ENCODE measurements at places on chromosomes 16 and 17.

- no peak for DNase-seq
Measured at GRCh38 chr17:82926716-82927115, 86.9 kb upstream of the ZNF750 start.

- DNase-seq = peak; percentile 95
Measured at GRCh38 chr17:38730526-38731379, 612 bp downstream of the CISD3 start.

GRCh38 chr16:87246269-87247065 lies 70.7 kb downstream of the C16orf95 start:
- no peak for DNase-seq

DNA sequence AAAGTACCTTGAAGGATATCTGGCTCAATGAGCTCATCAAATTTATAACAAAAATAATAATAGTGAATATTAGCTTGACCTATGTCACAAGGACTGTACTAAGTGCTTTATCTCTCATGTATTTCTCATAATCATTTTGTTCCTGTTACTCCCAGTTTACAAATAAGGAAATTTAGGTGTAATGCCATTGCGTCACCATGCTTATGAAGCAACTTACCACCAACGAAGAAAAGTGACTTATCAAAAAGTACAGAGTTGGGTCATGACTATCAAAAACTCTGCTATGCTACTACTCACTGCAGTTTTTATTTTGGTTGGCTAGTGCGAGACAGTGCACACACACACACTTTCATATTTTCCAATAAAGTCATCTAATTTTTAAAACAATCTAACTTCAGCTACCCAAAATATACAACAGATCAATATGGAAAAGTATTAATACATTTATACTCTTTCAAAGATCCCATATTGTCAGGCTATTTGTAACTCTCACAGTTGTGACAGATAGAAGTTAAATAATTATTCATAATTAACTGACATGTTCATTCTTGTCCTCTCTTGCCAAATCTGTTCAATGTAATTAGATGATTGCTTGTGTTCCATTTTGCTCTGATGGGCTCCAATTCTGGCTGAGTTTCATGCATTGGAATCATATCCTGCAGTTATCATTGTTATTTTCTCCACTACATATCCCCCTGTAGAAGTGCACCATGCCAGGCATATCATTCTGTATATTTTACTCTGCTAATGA lies 119.4 kb downstream of the KCNJ2 start:
- DNase-seq = no peak

- DNase-seq = no peak
Measured at GRCh38 chr16:8858994-8859912, 9.6 kb downstream of the CARHSP1 start.

DNA sequence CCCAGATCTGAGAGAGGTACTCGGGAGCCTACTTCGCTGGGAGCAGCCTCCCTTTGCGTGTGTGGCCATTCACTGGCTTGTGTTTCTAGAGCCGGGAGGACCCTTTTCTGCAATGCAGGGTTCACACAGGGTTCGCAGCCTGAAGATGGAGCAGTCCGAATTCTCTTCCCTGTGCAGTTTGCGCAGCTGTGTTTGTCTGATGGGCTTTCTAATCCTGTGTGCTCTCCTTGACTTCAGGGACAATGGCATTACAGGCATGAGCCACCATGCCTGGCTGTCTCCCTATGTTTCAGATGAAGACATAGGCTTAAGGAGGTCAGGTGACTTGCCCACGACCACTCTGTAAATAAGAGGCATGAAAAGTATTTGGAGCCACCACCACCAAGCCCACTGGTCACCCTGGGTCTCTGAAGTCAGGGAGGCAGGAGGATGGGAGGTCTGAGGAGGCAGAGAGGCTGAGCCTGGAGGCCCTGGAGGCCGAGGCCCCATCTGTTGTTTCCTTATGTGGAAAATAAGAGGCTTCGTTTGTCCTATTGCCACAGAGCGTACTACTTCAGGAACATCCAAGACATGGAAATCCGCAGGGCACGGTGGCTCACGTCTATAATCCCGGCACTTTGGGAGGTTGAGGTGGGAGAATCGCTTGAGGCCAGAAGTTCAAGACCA lies 5.0 kb upstream of the STH start:
- DNase-seq = no peak

- DNase-seq = peak; percentile 75
Measured at GRCh38 chr17:40548982-40549685, 16.1 kb downstream of the CCR7 start.

- DNase-seq = no peak
Measured at GRCh38 chr17:45867171-45867570, 22.5 kb downstream of the SPPL2C start.

DNA sequence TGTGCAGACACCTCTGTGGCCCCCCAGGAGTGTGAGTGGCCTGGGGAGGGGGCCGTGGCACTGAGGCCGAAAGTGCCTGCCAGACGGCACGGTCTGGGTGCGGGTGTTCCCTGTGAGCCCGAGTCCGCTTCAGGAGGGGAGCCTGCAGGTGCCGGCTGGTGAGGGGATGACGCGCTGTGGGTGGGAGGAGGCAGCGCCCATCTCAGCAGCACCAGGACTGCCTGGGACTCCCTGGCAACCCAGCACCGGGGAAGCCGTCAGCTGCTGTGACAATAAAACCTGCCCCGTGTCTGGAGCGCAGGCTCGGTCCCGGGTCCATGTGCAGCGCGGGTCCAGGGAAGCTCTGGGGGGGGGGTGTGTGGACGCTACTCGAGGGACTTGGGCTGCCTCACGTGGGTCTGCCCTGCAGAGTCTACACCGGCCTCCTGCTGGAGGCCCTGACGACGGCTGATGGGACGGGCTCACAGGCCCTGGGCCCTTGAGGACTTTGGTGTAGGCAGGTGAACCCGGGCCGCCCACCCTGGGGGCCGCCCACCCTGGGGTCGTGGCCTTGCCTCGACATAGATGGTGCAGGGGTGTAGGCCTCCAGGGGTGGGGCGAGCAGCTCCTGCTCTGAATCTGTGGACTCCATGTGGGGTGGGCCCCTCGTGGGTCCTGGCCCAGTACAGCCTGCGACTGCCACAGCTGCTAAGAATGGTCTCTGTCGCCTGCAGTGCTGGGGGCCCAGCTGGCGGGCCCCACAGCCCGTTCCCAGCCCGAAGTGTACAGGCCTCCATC lies 5.9 kb upstream of the RAB40C start:
- DNase-seq = no peak

GRCh38 chr17:19487024-19487600 lies 46.5 kb upstream of the SLC47A1 start:
- DNase-seq = no peak

- no peak for DNase-seq
Measured at GRCh38 chr17:16920628-16921020, 51.3 kb downstream of the TNFRSF13B start.

DNA sequence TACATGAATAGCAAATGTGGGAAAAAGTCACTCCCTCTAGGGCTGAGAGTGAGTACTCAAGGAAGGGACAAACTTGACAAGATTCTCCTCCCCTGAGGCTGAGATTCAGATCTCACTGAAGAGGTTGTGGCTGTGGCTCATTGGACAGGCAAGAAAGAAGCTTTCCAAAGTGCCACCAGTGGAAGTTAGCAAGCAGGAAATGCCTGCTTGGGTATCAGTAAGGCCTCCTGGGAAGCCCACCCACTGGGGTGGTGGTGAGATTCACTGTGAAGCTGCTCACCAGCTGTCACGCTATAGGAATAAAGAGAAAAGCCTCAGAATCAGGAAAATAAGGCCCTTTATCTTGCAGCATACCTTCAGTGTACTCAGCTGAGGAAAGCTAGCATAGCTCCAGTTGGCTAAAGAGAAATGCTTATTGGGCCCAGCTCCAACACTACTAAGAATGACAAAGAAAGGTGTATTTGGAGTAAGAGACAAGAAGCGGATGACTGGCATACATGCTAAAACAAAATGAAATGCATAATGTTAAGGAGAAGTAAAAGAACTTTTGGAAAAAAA lies 274.4 kb upstream of the TOM1L1 start:
- DNase-seq = no peak

GRCh38 chr16:84532855-84533486 lies 28.5 kb upstream of the MEAK7 start:
- no peak for DNase-seq

GRCh38 chr17:1759529-1759928 lies 2.3 kb upstream of the SERPINF1 start:
- DNase-seq = no peak

DNA sequence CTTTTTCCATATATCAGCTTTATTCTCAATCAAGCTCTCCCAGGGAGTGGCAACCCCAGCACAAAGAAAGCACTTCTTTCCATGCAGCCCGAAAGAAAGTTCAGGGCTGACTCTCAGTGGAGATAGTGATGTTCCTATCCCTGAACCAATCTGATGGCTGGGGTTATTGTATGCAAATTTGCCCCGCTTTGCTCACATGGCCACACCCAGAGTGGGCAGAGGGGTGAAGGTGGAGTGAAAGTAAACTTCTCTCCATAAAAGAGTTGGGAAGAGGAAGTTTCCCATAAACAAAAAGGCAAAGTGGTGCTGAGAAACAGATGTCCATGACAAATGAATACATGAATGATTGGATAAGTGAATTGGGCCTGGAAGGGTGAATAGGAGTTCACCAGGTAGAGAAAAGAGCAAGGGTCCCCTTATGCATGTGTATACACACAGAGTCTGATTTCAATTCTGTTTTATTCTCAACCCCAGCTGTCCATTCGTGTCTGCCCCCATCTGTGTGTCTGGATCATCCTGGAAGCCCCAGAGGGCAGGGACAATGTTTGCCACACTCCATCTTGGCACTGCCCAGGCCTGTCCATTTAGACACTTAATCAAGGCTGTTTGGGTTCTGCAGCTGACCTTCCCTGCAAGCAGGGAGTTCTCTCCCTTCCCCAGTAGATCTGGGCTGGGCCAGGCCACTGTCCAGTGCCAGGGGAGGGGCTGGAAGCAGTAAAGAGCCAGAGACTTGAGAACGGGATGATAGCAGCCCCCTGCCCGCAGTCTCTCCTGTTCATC lies 14.1 kb upstream of the NGFR start:
- DNase-seq = no peak

GRCh38 chr16:20899071-20899470 lies 1.1 kb downstream of the DCUN1D3 start:
- peak; percentile 34 for DNase-seq

DNA sequence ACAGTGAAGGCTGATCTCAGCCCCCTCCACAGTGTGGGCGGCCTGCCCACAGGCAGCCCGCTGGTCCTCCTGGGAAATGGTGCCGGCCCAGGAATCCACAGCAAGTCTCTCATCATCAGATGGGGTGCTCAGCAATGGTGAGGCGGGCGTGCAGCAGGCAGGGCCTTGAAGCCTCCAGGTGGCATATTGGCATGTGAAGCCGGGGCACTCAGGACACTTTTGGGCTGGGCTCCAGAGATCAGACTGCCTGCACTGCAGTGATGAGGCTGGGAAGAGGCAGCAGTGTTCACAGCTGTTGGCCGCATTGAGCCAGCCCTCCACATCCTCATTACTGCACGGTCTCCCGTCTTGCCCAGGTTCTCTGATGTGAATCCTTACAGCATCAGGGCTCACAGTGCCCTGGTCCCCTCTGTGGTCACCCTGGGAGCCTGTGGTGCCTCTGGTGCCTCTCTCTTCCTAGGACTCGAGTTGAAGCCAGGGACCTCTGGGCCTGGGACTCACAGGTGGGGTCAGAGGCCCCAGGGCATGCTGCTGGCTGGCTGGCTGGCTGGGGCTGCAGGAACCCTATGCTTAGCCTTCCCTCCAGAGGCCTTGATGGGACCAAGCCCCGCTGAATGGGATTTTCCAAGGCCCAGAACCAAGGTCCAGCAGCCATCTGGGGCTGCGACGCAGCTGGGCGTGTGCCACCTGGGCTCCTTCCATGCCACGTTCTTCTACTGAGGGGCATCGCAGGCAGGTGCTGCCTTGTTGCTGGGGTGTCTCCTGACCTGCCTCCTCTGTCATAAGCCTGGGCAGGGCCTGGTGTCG lies 48.6 kb downstream of the TNFRSF13B start:
- no peak for DNase-seq

- no peak for DNase-seq
Measured at GRCh38 chr16:14346278-14347142, 275.4 kb downstream of the MRTFB start.

GRCh38 chr16:89827383-89828198 lies 684 bp upstream of the SPIRE2 start:
- DNase-seq = peak; percentile 75

GRCh38 chr17:66025551-66025950 lies 166.4 kb downstream of the CEP112 start:
- no peak for DNase-seq

GRCh38 chr16:81702506-81702905 lies 76.6 kb upstream of the PLCG2 start:
- DNase-seq = no peak

- DNase-seq = no peak
Measured at GRCh38 chr16:86297391-86297790, 212.9 kb upstream of the FOXF1 start.

- peak; percentile 67 for DNase-seq
Measured at GRCh38 chr16:4613636-4614570, 785 bp downstream of the UBALD1 start.

GRCh38 chr17:41863074-41863848 lies 2.0 kb downstream of the KLHL11 start:
- DNase-seq = no peak

- DNase-seq = no peak
Measured at GRCh38 chr16:49562228-49562627, 188.6 kb downstream of the C16orf78 start.

DNA sequence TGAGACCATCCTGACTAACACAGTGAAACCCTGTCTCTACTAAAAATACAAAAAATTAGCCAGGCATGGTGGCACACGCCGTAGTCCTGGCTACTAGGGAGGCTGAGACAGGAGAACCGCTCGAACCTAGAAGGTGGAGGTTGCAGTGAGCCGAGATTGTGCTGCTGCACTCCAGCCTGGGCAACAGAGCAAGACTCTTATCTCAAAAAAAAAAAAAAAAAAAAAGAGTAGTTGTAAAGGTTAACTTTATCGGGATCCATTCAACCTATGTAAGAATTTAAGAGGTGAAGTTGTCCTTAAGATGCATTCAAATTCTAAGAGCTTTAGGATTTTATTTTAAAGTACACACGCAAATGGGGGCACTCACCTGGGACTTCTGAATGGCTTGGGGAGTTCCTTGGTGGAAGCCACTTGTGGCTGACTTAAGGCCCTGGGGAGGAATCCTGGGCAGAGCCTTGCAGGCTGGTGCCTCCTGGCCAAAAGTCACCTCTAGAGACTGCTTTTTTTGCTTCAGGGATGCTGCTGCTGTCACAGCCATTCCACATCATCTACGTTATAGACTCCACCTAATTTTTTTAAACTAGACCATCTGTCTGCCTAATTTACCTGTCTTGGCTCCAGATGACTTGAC lies 3.3 kb downstream of the CTCF start:
- no peak for DNase-seq

DNA sequence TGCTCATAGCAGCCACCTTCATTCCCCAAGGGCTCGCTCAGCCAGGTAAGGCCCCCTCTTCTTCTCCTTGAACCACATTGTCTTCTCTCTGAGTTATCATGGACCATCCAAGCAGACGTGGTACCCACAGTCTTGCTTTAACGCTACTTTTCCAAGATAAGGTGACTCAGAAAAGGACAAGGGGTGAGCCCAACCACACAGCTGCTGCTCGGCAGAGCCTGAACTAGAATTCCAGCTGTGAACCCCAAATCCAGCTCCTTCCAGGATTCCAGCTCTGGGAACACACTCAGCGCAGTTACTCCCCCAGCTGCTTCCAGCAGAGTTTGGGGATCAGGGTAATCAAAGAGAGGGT lies 272 bp downstream of the CCL2 start:
- DNase-seq = no peak
